Esophagus muscularis mucosa (tissue), 4 donors: ENCODE measurements at places on chromosomes 16 and 17.

- no peak for DNase-seq
Measured at GRCh38 chr17:13734880-13735279, 133.2 kb upstream of the HS3ST3A1 start.

- DNase-seq, result no peak
Measured at GRCh38 chr17:9037736-9038135, 16.4 kb downstream of the NTN1 start.

- no peak for DNase-seq
Measured at GRCh38 chr17:68489919-68490318, 22.3 kb upstream of the PRKAR1A start.

GRCh38 chr16:65409510-65409909 is 287.6 kb upstream of the CDH11 start:
- no peak for DNase-seq

GRCh38 chr17:29050176-29050575 is 7.2 kb downstream of the PIPOX start:
- DNase-seq, result no peak

DNA sequence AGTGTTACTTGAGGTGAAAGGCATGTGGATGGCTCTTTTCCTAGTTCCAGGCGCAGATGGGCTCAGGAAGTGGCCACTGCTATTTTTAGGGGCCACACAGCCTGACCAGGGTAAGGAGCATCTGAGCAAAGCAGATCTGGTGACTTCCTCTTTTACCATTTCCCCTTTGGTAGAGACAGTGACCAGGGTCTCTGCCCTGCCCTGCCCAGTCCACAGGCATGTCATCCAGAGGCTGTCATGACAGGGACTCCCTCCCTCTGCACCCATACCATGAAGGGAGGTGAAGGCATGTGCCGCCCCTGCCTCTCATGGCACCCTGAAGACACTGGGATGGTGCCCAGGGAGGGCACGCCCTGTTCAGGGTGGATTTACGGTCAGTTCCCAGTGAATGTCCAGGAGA is 2.2 kb downstream of the PLA2G15 start:
- DNase-seq, result no peak

DNA sequence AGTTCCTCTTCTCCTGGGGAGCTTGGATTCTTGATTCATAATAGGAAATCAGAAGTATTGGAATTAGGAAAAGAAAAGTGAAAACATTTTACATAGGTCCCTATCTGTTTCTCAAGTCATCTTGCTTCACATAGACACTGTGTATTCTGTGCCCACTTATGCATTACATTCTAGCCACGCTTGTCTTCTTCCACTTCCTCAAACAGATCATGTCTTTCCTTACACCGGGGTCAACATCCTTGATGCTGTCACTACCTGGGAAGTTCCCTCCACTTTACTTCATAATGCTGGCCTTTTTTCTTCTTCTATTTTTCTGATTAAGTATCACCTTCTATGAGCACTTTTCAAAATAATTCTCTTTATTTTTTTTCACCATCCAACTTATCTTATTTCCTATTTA is 606.4 kb upstream of the CDH8 start:
- no peak for DNase-seq

- DNase-seq, result no peak
Measured at GRCh38 chr17:15660077-15660476, 24.0 kb downstream of the TRIM16 start.

DNA sequence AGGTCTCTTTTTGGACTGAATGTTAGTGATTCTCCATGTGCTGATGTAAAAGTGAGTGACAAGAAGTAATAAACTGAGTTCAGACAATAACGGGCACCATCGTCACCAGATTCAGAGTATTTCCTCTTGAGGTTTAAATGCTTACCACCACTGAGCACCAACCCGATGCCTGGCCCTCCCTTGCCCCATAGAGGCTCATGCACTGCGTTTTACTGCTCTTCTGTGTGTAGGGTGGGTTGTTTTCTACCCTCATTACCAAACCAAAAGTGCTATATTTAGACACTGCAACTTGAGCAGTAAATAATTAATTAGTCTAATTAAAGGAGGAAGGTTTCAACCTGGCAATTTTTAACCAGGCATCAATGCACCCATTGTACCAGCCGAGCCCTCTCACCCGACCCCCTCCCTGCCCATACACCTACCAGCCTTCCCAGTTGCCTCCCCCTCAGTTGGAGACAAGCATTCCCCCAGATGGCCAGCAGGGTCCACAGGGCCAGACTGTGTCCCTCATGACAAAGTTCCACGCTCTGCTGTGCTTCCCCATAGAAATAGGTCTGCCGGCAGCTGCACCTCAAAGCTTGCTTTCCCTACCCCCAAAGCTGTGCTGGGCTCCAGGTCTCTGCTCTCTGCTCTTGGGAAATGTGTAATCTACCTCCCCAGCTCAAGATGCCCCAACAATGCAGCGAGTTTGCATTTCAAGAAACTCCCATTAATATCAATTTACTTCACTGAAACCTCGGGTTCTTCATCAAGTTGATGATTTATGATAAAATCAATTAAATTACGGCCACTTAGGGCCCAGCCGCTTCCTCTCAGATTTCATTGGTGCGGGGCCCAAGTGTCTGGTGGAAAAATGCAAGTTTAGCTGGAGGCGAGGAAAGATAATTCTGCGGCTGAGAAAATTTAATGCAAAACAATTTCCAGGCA is 16.0 kb downstream of the HOXB4 start:
- DNase-seq, result no peak

GRCh38 chr17:46191322-46192188 is 1.7 kb downstream of the KANSL1 start:
- DNase-seq, result no peak
